ENCODE measurements at places on chromosomes 2 and 18.

- DNase-seq: no peak
Measured at GRCh38 chr2:176832086-176832485, 380.5 kb upstream of the HNRNPA3 start.

GRCh38 chr18:49819823-49820671 is 6.7 kb upstream of the ACAA2 start:
- DNase-seq: no peak

DNA sequence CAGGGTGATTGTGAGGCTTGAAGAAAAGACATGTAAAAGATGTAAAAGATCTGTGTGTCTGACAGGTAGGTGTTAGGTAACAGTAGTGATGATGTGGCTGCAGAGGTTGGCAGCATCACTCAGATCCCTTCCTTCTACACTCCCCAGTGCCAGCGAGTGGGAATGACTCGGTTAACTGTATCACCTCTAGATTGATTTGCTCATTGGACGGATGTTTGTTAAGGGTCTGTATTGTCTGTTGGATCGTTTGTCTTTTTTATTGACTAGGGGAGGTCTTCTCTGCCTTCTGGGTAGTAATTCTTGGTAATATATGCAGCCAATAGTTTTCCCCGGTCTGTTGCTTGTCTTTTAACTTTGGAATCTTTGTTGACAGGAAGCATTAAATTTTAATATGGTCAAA is 44.8 kb upstream of the CNGA3 start:
- DNase-seq: no peak

GRCh38 chr2:78568782-78569373 is 456.6 kb upstream of the REG3G start:
- no peak for DNase-seq

GRCh38 chr2:110101901-110102803 is 13.5 kb downstream of the MALL start:
- DNase-seq: no peak

All from NCI-H2029 treated with DMSO at 0.1 percent for 48 hours (cell line).